Adipocyte (in vitro differentiated cells): ENCODE measurements at places on chromosomes 2 and 18.
A peak's percentile ranks its signal among the peaks of the same experiment; 100 is the strongest.

DNA sequence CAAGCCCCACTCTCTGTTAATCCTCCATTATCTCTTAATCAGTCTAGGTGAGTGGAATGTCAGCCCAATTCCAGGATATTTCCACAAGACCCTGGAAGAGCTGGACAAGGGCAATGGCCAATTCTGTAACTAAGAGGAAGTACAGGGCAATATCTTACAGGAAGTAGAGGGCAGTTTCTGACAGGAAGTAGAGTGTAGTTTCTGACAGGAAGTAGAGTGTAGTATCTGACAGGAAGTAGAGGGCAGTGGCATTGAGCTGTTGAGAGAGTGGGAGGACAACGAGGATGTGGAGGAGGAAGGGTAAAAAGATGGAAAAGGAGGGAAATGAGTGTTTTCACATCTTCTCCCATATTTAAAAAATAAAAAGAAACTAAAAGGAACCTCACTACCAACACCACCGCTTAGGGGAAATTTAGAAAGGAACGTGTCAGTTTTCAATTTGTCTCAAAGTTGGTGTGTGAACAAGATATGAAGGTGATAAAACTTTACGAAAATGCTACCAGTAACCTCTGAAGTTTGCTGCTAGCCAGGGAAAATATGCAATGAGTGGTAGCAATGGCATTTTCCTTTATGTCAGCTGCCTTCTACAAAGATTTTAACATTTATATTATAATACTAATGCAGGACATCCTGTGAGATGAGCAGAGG is 430.9 kb upstream of the HNRNPA3 start:
- DNase-seq: no peak

DNA sequence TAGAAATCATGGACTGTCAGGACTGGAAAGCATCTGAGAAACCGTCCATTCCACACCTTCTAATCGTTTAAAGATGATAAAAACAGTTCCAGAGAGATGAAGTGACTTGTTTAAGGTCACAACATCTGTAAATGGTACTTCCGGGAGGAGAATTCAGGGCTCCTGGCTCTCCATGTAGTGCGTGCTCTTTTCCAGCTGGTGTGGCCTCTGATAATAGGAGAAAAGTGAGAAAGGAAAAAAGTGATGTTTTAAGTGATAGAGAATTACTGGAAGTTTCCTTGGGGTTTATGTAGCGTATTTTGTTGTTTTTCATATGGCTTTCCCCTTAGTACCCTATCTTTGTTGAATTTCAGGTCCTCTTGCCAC is 663 bp downstream of the C2orf49 start:
- DNase-seq: no peak

DNA sequence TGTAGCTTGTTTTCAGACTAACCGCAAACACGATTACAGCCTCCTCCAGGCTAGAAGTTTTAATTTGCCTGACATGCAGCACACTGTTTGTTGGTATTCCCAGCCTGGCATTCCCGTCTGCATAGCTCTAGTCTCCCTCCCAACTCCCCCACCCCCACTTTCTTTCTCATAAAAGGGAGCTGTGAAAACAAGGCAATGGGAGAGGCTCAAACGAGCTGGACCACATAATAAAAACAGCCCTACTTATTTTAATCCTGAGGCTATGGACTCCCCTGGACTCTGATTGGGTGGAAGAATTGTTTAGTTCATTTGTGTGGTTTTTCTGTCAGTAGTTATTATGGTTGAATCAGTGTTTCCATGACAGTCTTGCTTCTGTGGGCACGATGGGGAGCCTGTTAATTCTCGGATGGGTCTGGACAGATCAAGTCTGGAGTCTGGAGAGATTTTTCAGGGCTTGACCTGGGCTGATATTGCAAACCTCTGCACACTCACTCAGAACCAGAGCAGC is 1.2 kb downstream of the STON1 start:
- peak; percentile 91 for DNase-seq

GRCh38 chr18:46761059-46761769 is 4.4 kb upstream of the ST8SIA5 start:
- DNase-seq: no peak

GRCh38 chr18:64132871-64133270 is 16.0 kb downstream of the LINC00305 start:
- no peak for DNase-seq

DNA sequence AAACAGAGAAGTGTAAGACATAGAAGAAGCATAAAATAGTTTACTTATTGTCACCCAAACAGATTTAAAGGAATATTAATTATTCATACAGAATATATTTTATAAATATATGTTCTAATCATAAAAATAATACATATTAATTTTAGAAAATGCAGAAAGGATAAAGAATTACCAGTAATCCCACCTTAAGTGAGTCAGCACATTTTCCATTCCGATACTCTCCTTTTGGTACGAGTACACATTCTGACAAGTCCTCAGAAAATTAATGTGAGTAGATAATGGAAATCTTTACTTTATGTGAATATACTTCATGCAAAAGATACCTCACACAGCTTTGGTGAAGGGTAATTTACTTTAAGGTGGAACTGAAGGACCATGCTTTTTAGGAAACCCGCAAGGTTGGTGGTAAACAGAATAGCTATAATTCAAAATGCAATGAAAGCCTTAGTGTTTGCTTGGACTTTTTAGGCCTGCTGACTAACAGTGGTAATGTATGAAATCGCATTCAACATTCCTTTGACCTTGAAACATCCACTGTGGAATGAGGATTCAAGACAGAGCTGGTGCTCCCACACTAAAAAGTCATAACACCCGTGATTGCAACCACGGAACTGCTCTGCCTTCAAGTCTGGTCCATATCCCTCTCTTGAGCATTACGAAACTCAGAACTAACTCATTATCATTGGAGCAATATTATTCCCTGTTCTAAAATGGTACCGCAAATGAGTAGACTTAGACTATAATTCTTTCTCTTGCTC is 28.1 kb upstream of the HTR2B start:
- DNase-seq: peak; percentile 74

GRCh38 chr2:104758199-104758620 is 95.7 kb upstream of the POU3F3 start:
- DNase-seq: peak; percentile 67

GRCh38 chr18:32893915-32894314 is 121.1 kb upstream of the KLHL14 start:
- no peak for DNase-seq

GRCh38 chr2:209431701-209432100 is 7.9 kb downstream of the MAP2 start:
- peak; percentile 90 for DNase-seq

GRCh38 chr2:40751981-40752380 is 300.1 kb upstream of the SLC8A1 start:
- peak; percentile 50 for DNase-seq

GRCh38 chr18:73503326-73503725 is 635.5 kb upstream of the NETO1 start:
- no peak for DNase-seq

GRCh38 chr18:56393870-56394269 is 244.5 kb downstream of the TXNL1 start:
- DNase-seq: no peak

DNA sequence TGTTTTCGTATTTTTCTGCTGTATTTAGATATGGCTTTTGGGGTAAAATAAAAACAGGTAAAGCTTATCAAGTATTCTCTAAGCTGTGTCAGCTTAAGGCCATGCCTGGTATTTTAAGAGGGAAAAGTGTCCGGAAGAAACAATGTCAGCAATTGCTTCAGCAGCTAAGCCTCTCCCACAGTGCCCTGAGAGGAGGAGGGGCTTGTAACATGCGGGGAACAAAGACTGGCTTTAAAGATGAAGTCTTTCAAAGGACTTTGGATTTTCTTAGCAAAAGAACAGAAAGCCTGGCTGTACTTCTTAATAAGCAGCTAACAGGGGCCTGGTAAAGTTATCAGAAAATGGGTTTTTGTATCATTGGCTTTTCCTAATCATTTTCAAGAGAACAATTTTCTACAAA is 102.8 kb downstream of the PXDN start:
- DNase-seq: no peak

- DNase-seq: peak; percentile 72
Observed at GRCh38 chr2:215764441-215765048, 248.8 kb downstream of the MREG start.

DNA sequence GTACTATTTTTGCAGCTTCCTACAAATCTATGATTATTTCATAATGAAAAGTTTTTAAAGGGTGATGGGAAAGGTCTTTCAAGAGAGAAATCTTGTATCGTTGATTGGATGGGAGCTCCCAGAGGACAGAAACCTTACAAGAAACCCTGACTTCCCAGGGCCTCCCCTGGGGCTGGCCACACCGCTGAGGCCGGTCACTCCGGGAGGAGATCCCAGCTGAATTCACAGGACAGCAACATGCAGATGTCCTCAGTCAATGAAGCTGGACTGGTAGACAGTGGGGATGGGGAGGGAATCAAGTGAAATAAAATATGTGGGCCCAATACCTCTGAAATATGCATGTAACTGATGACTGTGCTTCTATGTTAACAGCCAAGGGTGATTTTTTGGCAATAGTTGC is 135.6 kb downstream of the TFCP2L1 start:
- DNase-seq: no peak

- DNase-seq: peak; percentile 76
Observed at GRCh38 chr2:195657634-195658540, 861 bp downstream of the SLC39A10 start.

DNA sequence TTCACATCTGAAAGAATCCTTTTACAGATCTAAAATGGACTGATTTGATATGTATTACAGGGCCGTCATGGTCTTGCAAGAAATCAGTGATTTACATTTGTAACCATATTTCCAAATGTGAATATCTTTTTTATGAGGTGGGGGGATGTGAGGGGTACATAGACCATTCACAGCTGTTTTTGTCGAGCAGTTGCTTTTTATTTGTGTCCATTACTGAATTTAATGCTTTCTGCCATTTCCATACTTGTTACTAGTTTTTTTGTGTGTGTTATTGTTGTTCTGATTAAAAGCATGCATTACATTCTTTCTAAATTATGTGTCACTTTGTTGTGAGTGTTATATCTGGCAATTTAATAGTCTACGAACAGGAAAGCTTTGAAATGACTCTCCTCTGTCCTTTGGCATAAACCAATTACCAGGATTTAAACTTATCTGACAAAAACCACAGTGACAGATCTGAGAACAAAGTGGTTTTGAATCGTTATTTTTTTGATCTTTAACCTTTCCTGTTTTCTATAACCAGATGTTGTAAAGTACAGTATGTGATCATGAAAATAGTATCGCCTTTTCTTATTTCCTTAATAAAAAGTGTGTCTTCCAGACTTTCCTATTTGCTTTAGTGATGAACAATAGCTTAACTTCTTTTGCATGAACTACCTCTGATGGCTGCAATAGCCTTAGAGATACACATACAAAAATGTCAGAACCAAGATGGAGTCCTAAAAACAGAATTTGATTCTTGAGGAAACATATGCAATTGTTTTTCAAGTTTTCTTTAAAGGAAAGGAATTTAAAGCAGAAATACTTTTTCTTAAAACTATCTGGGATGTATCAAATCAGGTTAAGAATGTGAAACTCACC is 354.2 kb upstream of the ACVR2A start:
- no peak for DNase-seq

DNA sequence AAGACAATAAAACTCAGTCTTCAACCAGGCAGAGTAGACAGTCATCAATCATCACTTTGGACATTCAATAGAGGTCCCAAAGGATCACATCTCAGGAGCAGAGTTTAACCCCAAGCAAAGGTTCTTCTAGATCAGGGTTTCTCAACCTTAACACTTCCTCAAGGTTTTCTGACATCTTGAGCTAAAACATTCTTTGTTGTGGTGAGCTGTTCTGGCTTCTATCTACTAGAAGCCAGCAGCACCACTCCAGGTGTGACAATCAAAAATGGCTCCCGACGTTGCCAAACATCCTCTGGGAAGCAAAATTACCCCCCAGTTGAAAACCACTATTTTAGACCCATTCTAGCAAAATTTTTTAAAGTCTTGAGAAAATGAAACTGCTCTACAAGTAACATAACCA is 22.0 kb downstream of the RTTN start:
- DNase-seq: no peak

GRCh38 chr2:113341191-113341869 is 62.6 kb upstream of the PAX8 start:
- no peak for DNase-seq

DNA sequence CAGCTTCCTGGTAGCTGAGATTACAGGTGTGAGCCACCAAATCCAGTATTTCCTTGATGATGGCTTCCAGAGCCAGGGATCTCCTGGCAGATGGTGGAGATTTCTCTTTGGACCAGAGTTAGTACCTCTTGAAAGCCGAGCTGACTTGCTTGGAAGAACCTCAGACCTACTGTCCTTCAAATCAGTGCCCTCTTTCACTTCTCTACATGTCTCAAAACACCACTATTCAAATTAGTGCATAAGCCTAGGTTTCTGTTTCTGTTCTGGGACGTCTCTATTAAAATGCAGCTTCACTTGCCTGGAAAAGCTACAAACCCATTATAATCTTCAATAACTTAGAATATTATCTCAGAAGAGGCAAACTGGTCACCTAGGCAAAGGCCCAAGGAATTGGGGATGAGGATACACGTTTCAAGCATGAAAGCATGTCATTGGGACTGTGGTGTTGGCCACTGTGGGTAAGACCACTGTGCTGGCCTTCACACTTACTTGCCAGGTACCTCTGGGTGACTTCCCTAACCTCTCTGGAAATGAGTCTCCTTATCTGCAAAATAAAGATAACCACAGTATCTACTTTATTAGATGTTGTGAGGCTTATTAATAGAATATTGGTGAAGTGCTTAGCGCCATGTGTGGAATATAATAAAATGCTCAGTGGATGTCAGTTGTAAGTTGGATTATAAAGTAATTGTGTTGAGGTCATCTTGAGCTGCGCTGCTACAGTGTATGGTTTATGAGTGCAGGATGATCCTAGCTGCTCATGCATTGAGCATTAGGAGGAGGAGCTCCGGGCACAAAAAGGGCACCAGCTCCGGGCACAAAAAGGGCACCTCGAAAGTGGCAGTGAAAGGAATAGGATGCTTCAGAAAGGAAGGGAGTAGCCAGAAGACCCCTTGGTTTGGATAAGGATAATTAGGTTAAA is 84.5 kb downstream of the DOCK10 start:
- DNase-seq: peak; percentile 24

DNA sequence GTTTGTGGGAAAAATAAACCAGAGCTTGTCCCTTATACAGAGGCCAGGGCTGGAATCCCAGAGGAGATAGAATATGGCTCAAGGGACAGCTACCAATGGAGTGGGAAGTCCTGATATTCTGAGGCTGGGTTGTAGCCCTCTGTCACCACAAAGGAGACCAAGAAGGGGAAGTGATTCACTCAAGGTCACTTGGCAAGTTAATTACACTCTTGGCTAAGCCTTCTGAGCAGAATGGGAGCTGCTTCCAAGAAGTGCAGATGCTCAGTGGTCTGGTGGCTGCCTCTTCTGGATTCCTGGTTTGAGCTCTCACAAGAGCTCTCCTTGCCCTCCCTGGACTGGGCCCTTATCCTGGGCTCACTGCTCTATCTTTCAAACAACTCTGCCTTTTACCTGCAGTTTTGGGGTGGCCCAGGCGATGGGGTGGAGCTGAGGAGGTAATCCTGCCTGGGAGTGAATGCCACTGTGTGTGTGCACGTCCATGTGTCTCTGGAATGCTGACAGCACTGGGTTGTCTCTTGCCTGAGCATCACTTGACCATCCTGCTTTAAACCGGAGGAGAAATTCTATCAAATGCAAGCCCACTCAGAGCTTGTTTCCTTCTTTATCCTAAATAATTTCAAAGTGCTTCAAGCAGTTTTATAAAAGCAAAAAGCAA is 168.2 kb downstream of the KCNS3 start:
- DNase-seq: peak; percentile 7
